ENCODE measurements at places on chromosomes 2 and 18.

DNA sequence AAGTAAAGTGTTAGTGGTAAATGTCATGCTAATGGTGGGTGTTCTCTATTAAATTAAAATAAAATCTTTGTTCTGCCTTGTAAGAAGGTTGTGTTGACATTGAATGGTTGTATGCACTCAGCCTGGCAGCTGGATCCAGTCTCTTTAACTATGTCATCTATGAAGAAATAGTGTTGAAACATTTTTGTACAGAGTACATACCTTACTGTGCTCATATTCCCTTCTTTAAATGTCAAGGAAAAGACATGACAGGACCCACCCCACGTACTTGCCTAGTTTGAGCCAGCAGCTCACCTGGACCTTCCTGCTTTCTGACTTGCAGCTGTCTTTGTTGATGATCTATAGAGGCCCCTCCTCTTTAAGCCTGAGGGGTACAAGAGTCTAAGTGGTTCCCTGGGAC lies 85.6 kb upstream of the ST3GAL5 start:
- no peak for DNase-seq

DNA sequence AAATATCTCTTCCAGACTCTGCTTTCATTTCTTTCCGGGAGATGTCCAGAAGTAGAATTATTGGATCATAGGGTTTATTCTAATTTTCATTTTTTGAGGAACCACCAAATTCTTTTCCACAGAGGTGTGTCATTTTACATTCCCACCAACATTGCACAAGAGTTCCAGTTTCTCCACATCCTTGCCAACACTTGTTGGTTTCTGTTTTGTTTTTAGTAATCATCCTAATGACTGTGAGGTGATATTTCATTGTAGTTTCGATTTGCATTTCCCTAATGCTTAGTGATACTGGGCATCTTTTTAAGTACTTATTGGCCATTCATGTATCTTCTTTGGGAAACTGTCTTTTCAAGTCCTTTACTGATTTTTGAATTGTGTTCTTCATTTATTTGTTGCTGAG lies 513.1 kb downstream of the PARD3B start:
- no peak for DNase-seq

GRCh38 chr2:232038251-232038880 lies 76.9 kb downstream of the DIS3L2 start:
- no peak for DNase-seq

- no peak for DNase-seq
Measured at GRCh38 chr2:200121931-200122330, 166.5 kb downstream of the MAIP1 start.

- no peak for DNase-seq
Measured at GRCh38 chr18:54130631-54131030, 93.8 kb downstream of the MBD2 start.

GRCh38 chr2:223396993-223397392 lies 205.2 kb downstream of the SCG2 start:
- no peak for DNase-seq

- DNase-seq, result no peak
Measured at GRCh38 chr2:20755132-20755800, 67.6 kb downstream of the LDAH start.

DNA sequence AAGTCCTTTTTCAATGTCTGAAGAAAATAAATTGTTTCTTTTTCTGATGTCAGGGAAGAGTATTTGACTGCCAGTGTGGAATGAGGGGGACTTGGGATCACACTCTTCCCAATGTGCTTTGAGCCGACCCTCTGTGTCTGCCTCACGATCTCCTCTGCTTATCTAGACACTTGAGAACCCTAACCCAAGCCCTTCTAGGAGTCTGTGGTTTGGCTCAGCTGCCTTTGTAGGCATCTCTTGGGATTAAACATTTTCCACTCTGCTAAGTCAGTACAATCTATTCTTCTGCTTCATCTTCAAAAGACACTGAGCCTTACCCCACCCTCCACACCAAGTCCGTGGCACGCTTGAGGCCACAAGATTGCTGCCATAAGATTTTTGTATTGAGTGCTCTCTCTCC lies 19.4 kb downstream of the FAM110C start:
- no peak for DNase-seq

- peak; percentile 21 for DNase-seq
Measured at GRCh38 chr2:175872721-175873120, 129.3 kb downstream of the LNPK start.

DNA sequence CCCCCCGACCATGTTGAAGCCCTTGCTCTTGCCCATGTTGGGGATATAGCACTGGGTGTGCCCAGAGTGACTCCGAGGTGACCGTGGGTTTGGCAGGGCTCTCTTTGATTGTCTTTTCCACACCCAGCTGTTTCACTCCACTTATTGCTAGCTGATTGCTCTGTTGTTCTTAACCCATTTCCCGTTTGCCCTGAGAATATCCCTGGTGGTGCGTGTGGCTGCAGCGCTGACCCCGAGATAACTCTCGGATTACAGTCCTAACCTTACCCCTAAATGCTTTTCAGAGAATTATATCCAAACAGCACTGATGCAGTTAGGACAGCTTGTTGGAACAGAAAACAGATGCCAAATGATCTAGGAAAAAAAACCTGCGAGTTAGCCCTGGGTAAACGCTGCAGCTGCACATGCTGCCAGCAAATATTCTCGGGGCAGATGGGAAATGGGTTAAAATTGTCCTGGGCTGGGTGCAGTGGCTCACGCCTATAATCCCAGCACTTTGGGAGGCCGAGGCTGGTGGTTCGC lies 34.3 kb upstream of the SNORC start:
- DNase-seq, result no peak

- no peak for DNase-seq
Measured at GRCh38 chr2:3598197-3598910, 3.4 kb downstream of the COLEC11 start.

DNA sequence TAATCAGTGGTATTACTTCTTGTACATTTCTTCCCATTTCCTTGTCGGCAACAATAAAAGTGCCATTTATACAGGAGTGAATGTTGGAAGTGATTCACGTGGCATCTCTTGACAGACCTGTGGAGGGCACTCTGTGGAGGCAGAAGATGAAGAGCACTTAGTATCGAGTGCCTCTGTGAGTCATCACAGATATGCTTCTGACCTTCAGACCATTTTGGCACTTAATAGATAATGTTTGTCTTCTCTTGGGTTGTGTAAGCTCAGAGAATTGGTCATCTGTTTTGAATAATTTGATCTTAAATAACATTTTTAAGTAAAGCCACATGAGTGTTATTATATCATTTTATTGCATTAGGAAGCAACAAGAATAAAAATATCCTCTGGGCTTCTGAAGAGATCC lies 305.5 kb downstream of the PTPRM start:
- peak; percentile 55 for DNase-seq

- peak; percentile 78 for DNase-seq
Measured at GRCh38 chr2:70357684-70358071, 55.8 kb upstream of the FAM136A start.

- DNase-seq, result no peak
Measured at GRCh38 chr18:79941473-79942119, 9.9 kb downstream of the SLC66A2 start.

- DNase-seq, result no peak
Measured at GRCh38 chr2:184444217-184444616, 154.1 kb upstream of the ZNF804A start.

GRCh38 chr2:123644053-123644452 lies 381.0 kb upstream of the CNTNAP5 start:
- no peak for DNase-seq

DNA sequence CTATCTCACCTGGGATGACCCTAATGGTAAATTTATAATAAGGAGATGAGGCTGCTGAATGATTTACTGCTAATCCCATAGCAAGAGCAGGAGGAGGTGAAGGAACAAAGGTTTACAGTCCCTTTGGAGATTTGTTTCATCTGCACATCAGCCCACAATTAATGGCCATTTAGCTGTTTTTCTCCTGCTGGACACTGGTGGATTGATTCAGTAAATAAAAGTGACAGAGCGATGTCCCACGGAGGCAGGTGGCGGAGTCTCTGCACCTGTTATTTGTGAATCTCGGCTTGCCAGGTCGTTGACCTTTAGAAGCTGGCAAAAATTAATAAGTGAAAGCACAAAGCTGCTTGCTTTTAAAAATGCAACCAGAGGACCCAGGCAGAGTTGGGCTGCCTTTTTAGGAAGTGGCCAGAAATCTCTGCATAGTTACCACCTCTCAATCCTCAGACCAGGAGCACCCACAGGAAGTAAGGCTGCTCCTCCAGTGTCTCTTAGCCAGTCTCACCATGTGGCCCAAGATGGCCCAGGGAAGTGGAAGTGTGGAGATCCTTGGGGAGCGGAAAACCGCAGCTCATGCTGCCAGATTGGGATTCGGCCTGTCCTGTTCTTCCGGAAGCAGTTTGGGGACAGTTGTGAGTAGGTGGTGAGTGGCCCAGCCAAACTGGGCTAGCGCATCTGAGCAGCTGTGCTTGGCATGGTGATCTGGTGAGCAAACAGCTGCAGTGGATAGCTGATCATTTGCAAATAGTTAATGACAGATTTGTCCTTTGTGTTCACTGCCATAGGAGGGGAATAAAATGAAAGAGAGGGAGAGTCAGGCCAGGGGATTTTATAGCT lies 1005.7 kb upstream of the PIK3C3 start:
- DNase-seq, result no peak

DNA sequence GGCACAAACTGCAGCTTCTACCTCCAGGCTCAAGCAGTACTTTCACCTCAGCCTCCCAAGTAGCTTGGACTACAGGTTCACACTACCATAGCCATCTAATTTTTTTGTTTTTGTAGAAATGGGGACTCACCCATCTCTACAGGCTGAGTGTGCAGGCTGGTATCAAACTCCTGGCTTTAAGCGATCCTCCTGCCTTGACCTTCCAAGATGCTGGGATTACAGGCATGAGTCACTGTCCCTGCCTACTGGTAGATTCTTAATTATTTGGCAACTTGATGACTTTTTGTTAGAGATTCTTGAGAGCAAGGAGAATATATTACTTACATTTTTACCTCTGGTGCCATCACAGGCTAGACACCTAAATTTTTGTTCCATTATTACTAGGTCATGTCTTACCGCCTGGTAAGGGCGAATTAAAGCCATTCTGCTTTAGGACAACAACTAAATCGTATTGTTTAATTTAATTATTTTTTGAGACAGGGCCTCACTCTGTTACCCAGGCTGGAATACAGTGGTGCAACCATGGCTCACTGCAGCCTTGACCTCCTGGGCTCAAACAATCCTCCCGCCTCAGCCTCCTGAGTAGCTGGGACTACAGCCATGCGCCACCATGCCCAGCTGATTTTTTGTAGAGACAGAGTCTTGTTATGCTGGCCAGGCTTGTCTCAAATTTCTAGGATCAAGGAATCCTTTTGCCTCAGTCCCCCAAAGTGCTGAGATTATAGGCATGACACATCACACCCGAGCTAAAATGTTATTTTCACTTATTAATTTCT lies 15.7 kb downstream of the DYNC1I2 start:
- DNase-seq, result peak; percentile 6

DNA sequence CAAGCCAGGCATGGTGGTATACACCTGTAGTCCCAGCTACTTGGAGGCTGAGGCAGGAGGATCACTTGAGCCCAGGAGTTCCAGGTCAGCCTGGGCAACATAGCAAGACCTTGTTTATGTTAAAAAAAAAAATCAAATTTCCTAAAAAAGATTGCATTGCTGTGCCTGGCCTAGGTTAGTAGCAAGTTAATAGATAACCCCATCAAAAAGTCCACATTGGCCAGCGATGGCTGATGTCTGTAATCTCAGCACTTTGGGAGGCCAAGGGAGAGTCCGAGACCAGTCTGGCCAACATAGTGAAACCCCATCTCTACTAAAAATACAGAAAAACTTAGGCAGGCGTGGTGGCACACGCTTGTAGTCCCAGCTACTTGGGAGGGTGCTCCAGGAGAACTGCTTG lies 38.7 kb downstream of the PARD6G start:
- no peak for DNase-seq

GRCh38 chr2:203894262-203894661 lies 26.7 kb downstream of the CTLA4 start:
- no peak for DNase-seq

GRCh38 chr2:234879671-234880455 lies 72.0 kb upstream of the SH3BP4 start:
- no peak for DNase-seq

DNA sequence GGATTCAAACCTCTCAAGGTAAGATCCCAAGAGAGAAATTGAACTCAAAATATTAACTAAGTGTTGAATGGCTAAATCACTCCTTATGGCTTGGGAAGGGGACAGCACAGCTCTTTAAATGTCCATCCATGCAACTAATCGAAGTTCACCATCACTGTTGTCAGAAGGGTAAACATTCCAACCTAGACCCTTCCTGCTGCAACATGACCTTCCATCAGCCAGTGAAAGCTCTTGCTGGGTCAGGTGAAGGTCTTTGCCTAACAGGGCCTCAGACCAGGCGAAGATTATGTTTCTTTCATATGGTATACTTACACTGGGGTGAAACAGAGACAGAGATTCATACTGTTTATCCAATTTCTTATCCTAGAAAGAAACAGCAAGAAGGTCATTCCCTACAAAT lies 16.4 kb downstream of the IAH1 start:
- no peak for DNase-seq

- DNase-seq, result no peak
Measured at GRCh38 chr18:57050310-57050949, 96.5 kb upstream of the BOD1L2 start.

DNA sequence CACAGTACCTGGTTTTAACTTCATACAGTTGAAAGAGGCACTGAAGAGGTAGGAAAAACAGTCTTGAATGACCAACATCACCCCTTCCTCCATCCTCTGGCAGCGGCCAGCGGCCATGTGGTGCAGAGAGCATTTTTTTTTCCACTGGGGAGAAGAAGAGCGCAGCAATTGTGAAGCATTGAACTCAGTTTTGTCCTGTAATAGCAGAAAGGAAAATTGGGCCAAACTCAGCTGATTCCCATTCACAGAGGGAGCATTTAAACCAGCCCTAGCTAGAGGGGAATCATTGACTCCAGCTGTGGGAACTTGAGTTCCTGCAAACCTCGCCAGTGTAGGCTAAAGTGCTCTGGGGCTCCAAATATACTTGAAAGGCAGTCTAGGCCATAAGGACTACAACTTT lies 316.6 kb upstream of the CHST9 start:
- no peak for DNase-seq

DNA sequence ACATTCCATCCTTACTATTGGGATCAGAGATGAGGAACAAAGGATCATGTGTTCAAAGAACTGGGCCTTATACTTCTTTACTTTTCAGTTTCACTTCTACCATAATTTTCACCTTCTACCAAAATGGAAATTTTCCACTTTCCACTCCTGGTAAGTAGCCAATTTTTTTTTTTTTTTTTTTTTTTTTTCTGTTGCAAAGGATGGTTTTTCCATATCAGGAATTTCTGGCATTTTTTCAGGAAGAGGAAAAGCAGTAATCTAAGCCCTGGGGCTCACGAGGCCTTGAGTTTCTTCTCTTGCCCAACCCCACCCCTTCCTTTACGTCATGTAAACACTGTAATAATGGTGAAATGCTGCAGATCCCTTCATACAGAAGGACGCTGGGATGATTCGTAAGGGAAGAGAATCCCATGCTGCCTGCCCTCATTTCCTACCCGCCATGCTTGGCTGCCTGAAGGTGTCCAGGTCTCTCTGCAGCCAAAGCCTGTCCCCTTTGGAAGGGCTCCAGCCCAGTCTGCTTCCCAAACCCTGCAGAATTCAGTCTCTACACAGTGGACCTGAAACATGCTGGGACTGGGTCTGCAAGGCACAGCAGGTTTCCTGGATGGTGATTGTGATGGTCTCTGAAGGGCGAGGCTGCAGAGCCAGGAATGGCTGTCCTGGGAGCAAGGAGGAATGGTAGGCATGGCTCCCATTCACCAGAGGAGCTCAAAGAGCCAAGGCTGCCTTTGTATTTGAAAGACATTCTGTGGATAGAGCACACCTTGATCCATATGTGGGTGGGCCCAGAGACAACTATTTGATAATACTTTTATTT lies 57.0 kb downstream of the EFR3B start:
- DNase-seq, result no peak

- peak; percentile 17 for DNase-seq
Measured at GRCh38 chr2:127597984-127598380, 48.0 kb upstream of the GPR17 start.
